Posterior vena cava (tissue), 2 donors: ENCODE measurements at places on chromosomes 16 and 17.

DNA sequence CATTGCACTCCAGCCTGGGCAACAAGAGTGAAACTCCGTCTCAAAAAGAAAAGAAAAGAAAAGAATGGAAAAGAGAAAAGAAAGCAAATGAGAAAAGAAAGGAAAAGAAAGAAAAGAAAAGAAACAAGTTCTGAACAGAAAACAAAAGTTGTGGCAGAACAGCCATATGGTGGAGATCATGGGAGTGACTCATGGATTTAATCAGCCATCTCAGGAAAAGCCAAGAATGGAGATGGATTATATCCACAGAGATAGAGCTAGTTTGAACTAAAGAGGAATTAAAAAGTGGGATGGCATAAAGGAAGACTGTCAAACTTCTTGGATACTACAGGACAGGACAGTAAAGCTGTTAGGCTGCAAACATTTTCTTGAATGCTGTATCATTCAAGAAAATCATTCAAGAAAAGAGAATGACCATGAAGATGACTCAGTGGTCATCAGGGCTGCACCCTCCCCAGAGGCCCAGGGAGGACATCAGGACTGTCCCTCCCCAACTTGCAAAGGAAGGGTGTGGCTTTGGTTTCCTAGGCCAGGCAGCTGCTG is 120.6 kb downstream of the USP22 start:
- no peak for DNase-seq

GRCh38 chr17:8736796-8737195 is 7.8 kb downstream of the CCDC42 start:
- no peak for DNase-seq

DNA sequence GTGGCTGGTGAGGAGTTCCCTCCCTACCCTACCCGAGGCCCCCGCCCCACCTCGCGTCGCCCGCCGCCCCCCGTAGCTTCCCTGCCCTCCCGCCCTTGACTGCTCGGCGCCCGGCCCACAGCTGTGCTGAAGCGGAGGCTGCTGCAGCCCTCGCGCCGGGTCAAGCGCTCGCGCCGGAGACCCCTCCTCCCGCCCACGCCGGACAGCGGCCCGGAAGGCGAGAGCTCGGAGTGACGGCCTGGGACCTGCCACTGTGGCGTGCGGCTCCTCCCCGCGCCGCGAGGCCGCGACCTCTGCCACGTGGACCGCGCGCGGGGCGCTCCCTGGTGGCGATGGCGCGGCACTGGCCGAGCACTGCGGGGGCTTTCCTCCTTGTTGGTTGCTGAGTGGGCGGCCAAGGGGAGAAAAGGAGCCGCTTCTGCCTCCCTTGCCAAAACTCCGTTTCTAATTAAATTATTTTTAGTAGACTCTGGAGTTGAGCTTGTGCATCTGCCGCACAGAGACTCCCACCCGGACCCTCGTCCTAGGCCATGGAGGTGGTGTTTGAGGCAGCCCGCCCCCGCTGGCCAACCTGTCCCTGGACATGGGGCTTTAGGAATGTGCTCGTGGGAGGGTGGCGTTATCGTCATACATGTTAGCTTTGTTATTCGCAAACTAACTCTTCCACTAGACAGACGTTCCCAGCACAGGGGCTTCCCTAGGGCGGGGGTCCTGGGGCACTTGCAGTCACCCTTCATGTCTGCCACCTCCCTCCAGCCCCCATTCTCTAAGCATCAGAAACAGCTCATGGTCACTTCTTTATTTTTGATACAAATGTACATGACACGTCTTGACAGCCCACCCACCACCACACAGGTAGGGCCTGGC is 4.4 kb downstream of the TP53I13 start:
- peak; percentile 85 for DNase-seq

DNA sequence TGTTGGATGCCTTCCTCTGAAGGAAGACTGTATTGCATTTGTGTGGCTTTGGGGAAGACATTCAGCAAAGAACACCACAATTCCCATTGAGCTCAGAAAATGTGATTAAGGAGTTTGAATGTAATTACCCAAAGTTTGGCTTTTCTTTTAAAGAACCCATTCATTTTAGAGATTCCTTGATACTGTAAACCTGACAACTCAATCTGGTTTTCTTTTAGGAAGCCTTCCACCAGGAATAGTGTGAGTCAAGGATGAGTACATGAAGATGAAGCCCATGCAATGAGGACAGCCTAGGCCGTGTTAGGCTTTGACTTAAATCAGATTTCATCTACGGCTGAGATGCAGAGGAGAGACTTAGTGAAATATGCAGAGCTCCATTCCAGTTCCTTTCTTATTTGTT is 271.7 kb upstream of the TBX2 start:
- no peak for DNase-seq

DNA sequence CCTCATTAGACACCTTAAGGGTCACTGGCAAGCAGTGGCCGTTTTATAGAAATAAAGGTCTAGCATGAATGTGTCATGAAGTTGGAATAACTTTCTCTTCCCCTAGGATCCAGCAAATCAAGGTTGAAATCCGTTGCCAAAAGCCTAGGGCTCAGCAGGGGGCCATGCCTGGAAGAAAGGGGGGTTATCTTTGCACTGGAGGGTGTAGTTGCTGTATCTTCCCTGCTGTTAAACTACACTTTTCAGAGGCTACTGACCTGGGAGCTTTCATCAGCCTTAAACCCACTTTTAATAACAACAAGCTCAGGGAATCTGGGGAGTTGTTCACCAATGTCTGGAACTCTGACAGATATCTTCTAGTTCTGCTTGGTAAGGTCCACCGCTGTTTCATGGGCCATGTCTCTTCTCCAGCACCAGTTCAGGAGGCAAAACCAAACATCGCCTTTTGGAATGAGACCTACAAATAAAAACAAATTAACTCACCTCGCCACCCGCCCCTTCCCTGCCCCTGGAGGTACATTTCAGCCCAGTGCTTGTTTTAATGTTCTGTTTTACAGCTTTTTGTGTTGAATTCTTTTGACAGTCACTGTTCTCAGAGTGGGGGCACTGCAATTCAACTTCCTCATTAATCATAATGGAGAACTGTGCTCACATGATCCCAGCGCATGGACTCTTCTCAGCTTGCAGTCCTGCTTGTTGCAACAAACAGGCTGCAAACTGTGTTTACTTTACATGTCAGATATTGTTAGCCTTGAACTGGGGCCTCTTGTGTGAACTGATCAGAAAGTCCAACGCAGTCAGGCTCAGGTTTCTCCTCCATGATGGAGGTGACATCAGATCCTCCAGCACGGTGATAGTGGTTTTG is 508.7 kb downstream of the KCNJ2 start:
- DNase-seq: no peak

- DNase-seq: peak; percentile 92
Observed at GRCh38 chr17:27381007-27381501, 75.2 kb upstream of the KSR1 start.

DNA sequence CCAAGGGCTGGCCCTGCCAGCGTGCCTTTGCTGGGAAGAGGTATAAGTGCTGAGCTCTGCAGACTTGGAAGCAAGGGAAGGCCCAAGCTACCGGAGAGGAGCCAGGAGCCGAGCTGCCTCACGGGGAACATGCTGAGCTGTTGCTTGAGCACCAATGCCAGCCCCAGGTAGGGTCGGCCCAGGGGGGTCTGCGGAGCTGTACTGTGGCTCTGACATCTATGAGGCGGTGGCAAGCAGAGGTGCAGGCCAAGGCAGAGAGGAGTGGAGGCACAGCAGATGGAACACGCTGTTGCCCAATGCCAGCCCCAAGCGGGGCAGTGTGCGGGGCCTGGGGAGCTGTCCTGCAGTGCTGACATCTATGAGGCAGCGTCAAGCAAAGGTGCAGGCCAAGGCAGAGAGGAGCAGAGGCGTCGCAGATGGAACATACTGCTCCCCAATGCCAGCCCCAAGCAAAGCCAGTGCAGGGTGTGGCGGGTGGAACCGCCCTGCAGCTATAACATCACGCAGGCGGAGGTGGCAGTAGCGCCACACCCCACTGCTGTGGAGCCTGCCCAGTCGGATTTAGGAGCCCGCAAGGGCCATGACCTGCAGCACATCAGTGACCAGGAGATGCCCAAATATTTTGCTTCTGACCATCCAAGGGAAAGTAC is 10.0 kb downstream of the GGA2 start:
- peak; percentile 60 for DNase-seq

DNA sequence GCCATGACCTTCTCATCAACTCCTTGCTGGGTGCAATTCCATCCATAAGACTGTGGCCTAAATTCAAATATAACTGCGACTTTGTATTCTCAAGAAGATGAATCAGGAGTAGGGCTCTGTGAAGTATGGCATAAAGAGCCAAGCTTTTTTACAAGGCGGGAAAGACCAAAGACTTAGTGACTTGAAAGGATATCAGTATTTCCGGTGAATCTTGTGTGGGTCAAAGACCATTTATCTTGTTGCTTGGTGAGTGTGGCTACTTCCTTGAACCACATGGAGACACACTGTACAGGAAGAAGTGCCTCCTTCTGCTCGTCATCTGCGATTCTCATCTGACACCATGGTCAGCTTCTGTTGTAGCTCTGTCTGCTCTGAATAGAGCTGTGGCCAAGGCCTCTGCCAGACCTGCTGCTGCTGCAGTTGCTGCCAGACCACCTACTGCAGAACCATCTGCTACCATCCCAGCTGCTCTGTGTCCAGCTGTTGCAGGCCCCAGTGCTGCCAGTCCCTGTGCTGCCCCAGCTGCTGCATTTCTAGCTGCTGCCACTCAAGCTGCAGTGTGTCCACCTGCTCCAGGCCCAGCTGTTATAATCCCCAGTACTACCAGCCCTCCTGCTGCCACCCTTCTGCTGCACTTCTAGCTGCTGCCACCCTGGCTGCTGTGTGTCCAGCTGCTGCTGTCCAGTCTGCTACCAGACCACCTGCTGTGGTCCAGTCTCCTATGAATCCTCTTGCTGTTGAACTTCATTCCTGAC is 6.1 kb upstream of the KRTAP2-4 start:
- no peak for DNase-seq

GRCh38 chr17:522919-523318 is 170.3 kb upstream of the RPH3AL start:
- DNase-seq: peak; percentile 23

DNA sequence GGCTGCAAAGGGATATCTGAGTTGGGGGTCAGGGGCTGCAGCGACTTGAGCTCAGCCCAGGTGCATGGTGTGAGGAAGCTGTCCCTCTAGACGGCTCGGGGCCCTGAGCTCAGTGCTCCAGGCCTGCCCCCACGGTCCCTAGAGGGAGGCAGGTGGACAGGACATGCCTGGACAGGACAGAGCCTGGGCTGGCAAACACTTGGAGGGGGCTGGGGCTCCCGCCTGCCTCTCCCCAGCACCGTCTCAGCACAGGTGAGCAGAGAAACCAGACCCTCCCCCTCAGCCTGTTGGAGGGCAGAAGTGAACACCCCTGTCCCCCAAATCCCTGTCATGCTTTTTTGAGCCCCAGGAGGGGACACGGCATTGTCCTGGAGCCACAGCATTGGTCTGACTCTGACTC is 11.4 kb upstream of the SLC38A10 start:
- DNase-seq: no peak
